ENCODE measurements at places on chromosomes 1 and 21.
A peak's percentile ranks its signal among the peaks of the same experiment; 100 is the strongest.

DNA sequence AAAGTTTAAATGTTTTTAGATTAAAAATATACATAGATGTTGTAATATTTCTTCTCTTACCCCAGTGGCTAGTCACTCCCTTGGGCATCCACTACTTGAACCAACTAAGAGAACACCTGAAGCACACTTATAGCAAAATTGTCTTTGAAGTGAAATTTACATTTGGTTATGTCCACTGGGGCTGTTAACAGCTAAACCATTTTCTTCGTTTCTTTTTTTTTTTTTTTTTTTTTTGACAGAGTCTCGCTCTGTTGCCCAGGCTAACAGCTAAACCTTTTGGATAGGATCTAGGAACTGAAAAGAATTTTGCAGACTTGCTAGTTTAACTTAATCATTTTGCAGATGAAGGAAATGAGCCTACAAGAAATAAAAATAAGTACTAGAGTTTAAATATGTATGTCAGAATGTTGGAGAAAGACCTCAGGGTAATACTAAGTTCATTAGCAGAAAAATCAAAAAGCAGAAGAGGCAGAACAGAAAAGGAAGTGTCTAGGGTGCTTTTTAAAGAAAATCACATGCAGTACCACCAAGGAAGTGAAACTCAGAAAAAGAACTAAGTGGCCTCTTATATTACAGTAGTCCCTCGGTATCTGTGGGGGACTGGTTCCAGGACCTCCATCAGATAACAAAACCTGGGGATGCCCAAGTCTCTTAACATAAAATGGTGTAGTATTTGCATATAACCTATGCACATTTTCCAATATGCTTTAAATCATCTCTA is 11.8 kb downstream of the DRAM2 start:
- DNase-seq = no peak

GRCh38 chr1:19676438-19676922 is 11.8 kb downstream of the HTR6 start:
- DNase-seq = peak; percentile 78

DNA sequence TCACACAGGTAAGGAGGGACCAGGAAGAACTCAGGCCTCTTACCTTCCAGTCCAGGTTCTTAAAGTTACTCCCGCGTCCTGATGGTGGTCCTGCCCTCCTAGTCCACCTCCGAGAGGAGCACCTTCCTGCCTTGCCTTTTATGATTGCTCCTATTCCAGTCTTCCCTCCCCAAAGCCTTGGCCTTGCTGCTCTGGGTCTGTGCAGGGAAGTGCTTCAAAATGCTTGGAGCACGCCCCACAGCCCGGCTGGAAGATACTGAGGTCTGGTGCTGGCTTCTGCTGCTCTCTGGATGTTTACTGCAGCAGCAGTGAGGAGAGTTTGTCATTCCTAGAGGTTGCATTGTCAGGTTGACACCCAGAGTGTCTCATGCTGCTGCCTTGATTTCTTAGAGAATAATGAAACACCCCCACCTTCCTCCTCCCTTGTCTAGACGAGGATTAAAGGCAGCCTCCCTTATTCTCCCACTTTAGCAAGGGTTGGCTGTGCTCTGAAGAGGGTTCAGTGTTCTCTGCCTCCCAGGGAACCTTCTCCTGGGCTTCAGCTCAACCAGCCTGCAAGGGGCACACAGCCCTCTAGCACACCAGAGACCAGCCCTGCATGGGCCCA is 142.2 kb upstream of the CACNA1E start:
- no peak for DNase-seq

- no peak for DNase-seq
Observed at GRCh38 chr21:17348849-17349248, 164.0 kb upstream of the CXADR start.

DNA sequence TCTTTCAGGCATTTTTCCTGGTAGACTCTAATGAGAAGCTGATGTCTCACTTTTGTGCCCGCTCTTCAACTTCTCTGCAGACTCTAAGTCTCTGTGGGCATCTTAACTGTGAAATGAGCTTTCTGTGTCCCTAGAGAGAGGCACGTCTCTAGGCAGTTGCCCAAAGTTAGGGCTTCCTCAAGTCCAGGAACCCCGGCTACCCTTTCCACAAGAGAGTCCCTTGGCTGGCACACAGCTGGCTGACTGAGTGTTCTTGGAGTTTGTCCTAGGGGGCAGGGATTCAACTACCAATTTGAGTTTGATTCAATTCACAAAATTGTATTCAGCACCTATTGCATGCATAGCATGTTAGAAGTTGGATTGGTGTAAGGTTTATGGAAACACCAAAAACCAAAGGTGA is 1.4 kb downstream of the GPR61 start:
- DNase-seq = no peak

GRCh38 chr1:202531472-202531811 is 178.8 kb downstream of the SYT2 start:
- DNase-seq = no peak

DNA sequence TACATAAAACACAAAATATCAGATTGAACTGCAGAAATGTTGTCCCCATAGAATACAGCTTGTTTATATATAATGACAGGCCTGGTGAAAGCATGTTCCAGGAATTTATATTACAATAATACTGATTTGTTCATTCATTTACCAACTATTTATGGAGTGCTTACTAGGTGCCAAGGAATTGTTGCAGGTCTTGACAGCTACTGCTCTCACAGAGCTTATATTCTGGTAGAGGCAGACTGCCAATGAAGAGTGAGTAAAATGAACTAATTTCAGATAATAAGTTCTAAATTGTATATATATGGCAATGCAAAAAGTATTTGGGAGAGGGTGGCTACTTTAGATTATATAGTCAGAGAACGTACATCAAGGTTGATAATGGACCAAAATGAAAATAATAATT is 152.0 kb downstream of the COQ8A start:
- DNase-seq = no peak

DNA sequence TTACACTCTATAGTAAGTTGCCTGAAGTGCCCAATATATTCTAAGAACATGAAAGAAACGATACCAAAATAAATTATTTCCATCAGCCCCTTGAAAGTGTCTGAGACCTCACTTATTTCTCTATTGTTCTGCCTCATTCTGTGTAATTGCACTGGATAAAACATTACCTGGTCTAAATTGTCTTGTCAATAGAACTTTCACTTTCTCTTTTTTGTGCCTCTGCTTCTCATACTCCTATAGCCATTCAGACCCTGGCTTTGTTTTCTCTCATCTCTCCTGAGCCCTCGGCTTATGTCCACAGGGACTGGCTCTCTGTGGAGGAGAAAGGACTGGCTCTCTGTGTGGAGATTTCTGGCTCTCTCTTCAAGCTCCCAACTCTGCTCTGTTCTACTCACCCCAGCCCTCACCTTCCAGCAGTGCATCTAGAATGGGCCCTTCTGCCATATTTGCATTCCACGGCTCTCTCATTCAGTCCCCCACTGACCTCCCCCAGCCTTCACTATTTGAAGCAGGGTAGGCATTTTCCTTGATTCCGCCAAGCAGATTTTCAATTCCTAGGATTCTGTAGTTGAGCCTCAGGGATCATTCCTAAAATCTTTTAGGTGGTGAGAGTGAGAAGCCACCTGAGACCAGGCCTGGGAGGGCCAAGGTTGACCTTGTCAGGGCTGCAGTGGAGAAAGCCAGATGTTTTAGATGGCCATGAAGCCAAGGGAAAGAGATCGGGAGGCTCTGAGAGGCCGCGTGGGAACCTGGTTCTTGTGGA is 15.9 kb upstream of the GALNT2 start:
- no peak for DNase-seq

GRCh38 chr1:152252157-152252556 is 28.2 kb upstream of the HRNR start:
- DNase-seq = no peak

DNA sequence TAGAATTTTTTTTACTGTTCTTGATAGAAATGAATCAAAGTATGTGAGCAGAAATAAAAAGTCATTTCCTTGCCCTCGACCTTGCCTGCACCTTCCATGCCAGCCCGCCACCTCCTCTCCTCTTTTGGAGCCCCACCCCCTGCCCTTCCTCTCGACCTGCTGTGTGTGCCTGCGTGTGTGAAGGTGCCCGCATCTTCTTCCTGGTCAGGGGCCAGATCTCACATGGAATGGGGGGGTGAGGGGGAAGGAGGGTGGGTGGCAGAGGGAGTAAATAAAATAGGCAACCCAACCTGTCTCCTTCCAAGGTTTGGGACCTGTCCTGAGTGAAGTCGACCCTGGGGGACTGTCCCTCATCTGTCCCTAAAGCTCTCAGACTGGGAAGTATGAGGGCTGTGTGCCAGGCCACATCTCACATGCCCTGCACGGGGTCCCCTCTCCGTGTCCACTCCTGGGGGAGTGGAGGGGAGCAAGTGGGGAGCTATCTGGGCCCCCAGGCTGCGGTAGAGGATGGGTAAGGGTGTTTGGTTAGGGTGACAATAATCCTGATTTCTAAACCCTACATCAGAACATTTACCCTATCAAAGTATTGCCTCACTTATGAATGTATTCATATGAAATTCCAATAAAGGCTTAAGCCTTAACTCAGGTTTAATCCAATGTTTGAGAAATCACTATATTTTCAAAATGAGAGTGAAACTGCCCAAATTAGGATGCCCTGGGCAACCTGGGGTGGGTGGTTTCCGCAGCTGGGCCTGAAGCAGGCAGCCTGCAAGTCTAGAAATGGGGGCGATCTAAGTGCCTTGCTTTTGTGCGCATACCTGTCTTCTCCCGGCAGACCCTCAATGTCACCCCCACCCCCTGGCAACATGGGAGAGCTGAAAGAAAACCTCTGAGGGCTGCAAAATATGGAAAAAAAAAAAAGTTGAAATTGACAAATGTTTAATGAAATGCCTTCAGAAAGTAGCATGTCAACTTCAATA is 15.4 kb downstream of the AMPD2 start:
- DNase-seq = peak; percentile 46

- no peak for DNase-seq
Observed at GRCh38 chr1:3918966-3919611, 19.0 kb upstream of the C1orf174 start.

GRCh38 chr1:47883963-47884362 is 113.2 kb downstream of the TRABD2B start:
- no peak for DNase-seq
